CD4-positive, alpha-beta T cell treated with Interleukin-2 at 100 ng/mL for 4 hours (primary cell): ENCODE measurements at places on chromosomes 7 and 10.

GRCh38 chr10:105291571-105291970 is 650.5 kb downstream of the SORCS3 start:
- no peak for DNase-seq

- DNase-seq = no peak
Measured at GRCh38 chr7:152894295-152895170, 135.0 kb downstream of the ACTR3B start.

- no peak for DNase-seq
Measured at GRCh38 chr10:129768437-129769355, 195.4 kb downstream of the EBF3 start.

GRCh38 chr10:67667035-67667425 is 29.0 kb downstream of the CTNNA3 start:
- no peak for DNase-seq

DNA sequence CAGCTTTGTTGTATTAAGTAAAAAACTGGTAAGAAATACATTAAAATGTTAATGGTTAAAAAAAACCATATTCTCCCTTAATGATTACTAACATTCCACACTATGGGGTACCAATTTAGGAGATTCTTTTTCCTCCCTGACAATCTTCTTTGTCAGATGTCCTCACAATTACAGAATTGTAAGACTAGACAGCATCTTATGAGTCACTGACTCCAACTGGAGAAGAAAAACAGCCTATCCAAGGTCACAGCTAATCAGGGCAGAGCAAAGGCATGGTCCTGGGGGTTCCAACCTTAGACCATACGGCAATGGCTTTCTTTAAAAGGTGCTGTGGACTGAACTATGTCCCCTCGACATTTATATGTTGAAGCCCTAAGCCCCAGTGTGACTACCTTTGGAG is 127.6 kb downstream of the DLG5 start:
- no peak for DNase-seq

DNA sequence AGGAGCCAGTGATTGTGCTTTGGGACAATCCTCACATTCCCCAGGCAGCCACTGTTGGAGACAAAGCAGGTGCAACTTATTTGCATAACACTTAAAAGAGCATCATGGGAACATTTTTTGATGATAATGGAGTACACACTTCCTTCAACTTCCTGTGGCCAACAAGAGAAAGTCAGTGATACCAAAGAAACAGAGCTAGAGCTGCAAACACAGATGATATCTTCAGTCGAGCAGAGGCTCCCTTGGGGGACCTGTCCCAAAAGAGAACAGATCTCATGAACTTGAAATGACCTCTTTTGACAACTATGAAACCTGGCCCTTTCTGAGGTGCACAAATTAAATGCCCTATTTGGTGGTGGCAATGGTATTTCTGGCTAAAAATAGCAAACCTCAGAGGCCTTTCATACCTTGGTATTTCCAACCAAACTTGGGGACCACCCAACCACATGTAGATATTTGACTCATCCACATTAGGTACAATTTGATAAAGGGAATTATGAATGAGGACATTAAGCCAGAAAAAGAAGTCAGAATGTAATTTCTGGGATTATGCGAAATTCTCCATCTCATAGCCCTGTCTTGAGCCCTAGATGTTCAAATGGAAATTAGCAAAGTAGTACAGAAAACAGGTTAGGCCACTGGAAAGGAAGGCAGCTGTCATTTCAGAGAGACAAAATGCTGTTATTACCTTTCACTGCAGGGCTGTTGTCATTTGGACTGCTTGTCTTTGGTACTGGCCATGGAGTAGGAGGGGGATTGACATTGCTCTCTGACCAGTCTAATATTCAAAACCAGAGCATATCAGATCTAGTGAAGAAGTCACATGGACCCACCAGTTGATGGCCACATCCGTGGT is 146.2 kb downstream of the ICA1 start:
- no peak for DNase-seq
